NCI-H2081 treated with DMSO at 0.1 percent for 48 hours (cell line): ENCODE measurements at places on chromosomes 3 and 15.

GRCh38 chr3:134641671-134642300 is 9.0 kb downstream of the KY start:
- DNase-seq: no peak

- DNase-seq: no peak
Observed at GRCh38 chr15:31302029-31302657, 24.5 kb upstream of the KLF13 start.

GRCh38 chr15:31302778-31303725 is 23.6 kb upstream of the KLF13 start:
- no peak for DNase-seq

GRCh38 chr15:78761020-78761419 is 50.2 kb downstream of the ADAMTS7 start:
- no peak for DNase-seq

DNA sequence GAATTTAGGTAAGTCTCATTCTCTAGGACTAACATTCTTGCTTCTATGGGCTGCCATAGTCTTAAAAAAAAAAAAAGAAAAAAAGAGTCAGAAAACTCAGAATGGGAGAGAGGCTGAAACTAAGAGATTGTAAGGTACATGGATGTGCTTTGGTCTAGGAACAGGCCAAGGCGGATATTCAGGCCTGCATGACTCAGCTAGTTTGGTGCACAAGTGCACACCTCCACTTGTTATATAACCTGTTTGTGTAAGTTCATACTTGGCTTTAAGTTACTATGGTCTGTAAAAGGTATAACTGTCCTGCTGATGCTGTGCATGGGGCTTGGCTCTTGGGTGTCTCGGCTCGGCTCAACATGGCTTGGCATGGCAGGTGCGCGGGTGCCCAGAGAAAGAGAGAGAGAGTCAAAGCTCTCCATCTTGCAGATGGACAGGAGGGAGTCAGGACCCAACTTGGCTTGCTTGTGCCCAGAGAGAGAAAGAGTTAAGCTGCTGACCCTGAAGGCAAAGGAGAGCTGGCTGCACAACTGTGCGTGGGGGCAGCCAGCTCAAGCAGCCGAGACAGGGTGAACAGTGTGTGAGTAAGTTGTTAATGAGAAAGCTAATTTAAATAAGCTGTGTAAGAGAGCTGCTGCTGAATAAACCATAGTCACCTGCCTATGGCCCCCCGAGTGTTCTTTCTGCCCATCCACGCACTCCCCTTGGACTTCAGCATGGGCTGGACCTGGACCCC is 31.4 kb upstream of the CHRNB4 start:
- no peak for DNase-seq

DNA sequence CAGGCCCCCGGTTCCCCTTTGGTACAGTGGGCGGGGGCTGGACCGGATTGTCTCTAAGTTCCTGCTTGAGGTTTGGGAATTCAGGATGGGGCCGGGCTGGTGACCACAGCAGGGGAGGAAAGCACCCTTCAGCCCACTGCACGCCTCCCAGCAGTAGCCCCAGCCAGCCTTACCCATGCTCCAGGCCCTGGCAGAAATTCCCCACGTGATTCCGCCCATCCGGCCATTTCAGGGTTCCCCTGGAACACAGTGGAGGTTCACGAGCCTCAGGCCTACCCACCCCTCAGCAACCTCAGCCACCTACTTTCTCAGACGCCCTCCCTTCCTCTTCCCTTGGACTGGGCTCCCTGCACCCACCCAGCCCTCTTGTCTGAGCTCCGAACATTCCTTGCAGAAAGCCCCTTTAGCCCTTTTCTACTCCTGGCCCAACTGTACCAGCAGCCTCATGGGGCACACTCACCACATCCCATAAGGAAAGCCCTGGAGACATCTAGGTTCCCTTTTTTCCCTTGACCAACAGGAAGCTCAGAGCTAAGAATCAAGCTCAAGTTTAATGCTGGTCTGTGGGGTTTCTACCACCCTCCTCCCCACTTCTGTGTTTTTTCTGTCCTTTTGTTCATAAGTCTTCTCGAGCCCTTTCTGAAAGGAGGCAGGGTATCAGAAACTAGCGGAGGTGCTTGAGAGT is 11.5 kb downstream of the ALS2CL start:
- DNase-seq: no peak
